ENCODE measurements at places on chromosomes 2 and 18. TPM values are rescaled to one million over a fixed set of nuclear protein-coding genes. Genes with fewer than 3 reads are reported as not detected.

GRCh38 chr2:99140860-99141109 is 722 bp upstream of the C2orf15 start:
- no peak for DNase-seq

DNA sequence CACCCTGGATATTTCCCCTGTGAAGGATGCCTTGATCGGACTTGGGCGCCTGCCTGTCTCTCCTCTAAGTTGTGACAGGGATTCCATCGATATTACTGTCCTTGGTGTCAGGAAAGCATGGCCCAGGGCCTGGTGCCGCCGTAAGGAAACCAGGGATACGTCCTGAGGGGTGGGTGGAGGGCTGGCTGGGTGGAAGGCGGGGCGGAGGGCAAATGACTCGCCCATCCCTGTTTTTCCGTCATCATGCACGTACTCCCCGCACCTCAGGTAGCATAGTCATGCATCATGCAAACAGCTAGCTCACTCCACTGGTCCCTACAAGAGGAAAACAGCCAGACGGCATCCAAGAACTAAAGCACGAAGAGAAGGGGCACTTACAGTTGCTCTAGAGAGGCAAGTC is 57.1 kb downstream of the PXDN start:
- DNase-seq = no peak

The ASNSD1 gene
- 34.2 TPM for total RNA-seq

DNA sequence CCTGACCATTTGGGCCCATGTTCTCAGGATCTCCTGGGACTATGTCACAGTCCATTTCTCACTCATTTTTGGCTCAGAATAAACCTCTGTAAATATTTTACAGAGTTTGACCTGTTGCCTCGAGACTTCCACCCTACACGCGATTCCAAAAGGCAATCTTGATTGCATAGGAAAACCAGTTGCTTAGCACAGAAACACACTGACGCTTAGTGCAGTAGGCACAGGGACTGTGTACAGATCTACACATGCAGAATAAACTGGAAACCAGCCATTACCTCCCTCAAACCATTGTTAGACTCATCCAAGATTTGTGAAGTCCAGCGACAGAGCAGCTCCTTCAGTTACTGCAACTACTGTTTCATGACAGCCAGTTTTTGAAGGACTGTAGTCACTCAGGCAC is 73.0 kb downstream of the NCKAP5 start:
- DNase-seq = no peak

- DNase-seq = no peak
These were observed 2111.5 kb upstream of the PIK3C3 start for GRCh38 chr18:39843546-39843945.

- DNase-seq = no peak
These were observed 12.3 kb upstream of the CHST10 start for GRCh38 chr2:100429726-100430125.

The WNT6 gene
- total RNA-seq = not detected

DNA sequence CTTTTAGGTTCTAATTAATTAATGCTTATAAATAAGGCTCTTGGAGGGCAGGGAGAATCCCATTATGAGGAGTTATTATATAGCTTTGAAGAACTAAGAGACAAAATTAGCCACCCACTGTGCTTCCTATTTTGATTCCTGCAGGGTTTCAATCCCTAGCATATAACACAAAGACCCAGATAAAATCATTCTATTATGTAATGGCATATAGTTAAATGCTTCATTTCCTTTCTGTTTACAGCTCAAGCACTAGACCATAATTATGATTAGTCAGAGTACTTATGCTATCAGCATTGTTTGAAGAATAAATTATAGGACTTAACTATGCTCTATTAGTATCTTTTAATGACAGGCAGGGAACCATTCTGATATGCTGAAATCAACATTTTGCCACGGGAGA is 9.1 kb downstream of the GPR155 start:
- no peak for DNase-seq

DNA sequence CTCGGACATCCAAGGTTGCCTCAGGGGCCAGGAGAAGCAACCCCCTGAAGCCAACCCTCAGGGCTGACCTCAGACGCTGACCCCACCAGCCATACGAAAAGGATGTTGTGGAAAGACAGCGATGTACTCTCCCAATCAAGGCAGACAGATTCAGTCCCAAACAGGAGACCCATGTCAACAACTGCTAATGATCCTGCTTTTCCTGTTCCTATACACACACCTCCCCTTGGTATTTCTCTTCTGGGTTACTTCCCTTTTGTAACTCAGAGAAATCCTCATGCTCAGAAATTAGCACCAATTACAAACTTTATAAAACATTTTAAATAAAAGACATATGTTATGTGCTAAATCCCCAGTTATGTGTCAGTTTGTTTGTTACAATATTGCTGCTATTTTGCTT is 120.8 kb downstream of the PID1 start:
- DNase-seq = no peak

Measured in T-helper 17 cell (primary cell).